Astrocyte of the spinal cord (primary cell): ENCODE measurements at places on chromosomes 4 and X.

- DNase-seq, result no peak
Observed at GRCh38 chrX:39631276-39632229, 466.2 kb downstream of the BCOR start.

DNA sequence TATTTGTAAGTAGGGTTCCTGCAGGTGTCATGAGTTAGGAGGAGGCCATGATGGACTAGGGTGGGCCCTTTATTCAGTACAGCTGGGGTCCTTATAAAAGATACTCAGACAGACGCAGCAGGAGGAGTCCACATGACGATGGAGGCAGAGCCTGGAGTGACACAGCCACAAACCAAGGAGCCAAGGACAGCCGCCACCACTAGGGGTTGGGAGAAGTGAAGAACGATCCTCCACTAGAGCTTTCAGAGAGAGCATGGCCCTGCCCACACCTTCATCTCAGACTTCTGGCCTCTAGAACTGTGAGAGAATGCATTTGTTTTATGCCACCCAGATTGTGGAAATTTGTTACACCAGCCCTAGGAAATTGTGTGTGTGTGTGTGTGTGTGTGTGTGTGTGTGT, 31.1 kb downstream of the JAKMIP1 start:
- no peak for DNase-seq

GRCh38 chrX:39828971-39829370, 268.8 kb downstream of the BCOR start:
- no peak for DNase-seq

GRCh38 chr4:33262824-33263223, 2542.7 kb downstream of the PCDH7 start:
- peak; percentile 18 for DNase-seq

DNA sequence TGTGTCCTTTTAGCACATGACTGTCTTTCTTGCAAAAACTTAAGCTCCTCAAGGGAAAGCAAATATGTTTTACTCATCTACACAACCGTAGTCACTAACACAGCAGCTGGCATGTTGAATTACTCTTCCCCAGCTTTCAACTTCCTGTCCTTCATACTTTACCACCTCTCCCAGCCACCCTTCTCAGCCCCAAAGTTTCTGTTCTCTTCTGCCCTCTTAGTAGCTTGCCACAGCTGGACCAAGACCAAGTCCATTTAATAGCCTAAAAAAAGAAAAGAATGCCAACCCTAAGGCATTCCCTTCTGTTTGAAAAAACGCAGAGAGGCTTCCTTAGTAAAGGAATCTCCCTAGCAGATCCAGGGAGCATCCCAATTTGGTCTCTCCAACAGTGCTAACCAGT, 36.8 kb downstream of the SRPX2 start:
- no peak for DNase-seq

DNA sequence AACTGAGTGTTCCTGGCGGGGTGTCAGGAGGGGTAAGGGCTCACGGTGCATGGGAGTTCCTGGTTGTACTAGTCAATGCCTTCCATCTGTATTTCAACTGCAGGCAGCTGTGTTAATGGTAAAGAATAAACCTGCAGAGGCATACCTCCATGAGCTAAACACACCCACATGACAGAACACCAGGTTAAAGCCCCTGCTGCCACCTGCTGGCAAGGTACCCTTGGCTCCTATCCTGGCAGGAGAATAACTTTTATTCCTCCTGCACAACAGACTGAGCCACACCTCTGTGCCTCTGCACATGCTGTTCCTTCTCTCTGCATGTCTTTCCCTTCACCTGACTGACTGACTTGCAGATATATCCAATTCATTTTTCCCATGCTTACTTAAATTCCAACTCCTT, 11.1 kb downstream of the ITIH6 start:
- no peak for DNase-seq

DNA sequence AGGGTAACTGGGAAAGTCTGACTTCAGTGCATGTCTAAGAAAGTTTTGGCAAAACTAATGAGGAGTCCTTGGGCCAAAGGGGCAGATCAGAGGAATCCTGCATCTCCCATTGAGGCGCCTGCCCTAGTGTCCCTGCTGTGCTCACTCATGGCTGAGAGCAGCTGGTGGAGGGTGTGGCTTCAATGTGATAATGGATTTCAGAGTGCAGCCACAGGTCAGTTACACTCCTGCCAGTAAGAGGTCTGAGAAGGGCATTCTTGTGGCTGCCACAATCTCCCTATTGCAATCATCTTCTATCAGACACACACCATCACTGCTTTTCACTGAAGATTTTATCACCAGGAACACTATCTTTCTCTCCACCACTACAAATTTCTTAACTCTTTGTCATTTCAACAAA, 457.1 kb downstream of the MID1IP1 start:
- DNase-seq, result no peak

DNA sequence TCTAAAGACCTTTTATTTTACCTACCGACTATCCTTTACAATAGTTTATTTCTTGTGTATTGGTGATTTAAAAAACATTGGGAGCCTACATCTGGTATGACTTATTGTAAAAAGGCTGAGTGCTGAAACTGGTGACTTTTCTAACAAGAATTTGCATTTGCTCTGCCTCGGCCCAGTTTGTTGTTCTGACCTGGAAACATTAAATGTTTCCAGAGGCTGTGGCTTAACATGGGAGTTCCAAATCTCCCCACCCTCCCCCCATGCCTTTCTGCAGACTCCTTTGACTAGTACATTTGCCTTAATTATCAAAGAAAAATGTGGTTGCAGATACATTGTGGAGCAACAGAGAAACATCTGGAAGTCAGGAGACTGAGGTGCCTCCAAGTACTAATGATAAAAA, 39.8 kb downstream of the SPCS3 start:
- peak; percentile 65 for DNase-seq

- no peak for DNase-seq
Observed at GRCh38 chrX:101986586-101986985, 54.8 kb upstream of the ZMAT1 start.

DNA sequence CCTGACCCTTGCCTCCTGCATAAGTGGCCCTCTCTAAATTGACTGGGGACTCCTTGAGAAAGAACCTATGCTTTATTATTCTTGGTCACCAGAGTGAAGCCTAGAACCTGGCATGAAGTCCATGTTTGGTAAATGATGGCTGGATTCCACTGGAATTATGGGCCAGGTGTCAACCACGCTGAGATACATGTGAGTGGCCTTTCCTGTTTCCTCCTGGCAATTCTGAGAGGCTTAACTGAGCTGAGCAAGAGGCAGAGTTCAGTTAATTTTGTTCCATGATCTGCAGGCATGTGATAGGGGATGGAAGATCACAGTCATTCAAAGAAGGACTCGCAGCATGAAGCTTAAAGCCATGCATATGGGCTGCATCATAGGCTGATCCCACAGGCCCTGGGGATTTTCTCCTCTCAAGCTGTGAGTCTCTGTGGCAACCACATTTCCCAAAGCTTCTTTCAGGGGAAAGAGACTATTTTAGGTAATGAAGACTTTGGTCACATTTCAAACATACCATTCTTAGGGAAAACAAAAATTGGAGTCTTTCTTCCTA, 69.4 kb upstream of the CLNK start:
- DNase-seq, result no peak

DNA sequence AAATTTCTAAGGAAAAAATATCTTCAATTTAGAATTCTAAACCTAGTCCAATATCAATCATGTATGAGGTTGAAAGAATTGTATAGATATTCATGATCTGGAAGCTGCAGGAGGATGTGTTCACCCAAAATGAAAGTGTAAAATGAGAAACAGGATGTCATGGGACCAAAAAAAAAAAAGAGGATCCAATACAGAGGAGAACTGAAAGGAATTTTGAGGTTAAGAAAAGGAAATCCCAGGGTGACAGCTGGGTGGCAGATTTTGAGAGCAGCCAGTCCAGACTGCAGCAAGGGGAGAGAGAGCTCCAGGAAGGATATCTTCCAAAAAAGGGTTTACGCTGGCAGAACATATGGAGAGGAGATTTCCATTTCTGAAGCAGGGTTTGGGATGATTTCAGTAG, 38.9 kb downstream of the TLR10 start:
- no peak for DNase-seq

GRCh38 chrX:135509885-135510284, 10.6 kb upstream of the INTS6L start:
- no peak for DNase-seq

DNA sequence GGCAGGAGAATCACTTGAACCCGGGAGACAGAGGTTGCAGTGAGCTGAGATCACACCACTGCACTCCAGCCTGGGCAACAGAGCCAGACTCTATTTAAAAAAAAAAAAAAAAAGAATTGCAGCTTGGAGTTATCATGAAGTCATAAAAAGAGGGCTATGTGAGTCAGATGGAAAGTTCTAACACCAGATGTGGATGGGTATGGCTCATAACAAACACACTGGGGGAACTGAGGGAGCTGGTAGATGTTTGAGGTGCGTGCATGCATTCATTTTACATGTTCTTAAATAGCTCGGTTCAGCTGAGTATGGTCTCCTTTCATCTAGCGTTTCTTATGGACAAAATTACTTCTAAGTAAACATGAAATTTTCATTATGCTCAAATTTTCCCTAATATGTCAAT, 11.7 kb downstream of the TRMT2B start:
- no peak for DNase-seq

- DNase-seq, result peak; percentile 59
Observed at GRCh38 chr4:99324979-99325378, 3.8 kb upstream of the ADH1B start.

DNA sequence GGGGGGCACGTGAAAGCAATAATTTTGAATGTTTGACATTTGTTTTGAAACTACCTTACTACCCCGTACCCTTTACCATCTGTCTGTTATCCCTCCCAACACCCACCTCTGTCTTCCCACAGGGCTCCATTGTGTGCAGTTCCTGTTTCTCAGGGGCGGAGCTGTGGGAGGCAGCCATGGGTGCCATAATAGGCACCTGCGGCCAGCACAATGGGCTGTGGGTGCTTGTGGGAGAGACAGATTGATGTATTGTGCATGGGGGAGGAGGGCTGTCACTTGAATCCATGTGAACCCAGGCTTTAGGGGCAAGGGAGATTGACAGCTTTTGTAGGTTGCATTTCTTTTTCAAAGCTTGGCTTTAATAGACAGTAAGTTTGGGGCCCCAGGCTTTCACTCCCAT, 122.6 kb upstream of the CXorf66 start:
- no peak for DNase-seq

- DNase-seq, result peak; percentile 56
Observed at GRCh38 chr4:94711635-94712034, 46.1 kb upstream of the BMPR1B start.
